CD4-positive, alpha-beta T cell treated with Interleukin-2 at 100 ng/mL for 4 hours (primary cell): ENCODE measurements at places on chromosomes 2 and 18.

DNA sequence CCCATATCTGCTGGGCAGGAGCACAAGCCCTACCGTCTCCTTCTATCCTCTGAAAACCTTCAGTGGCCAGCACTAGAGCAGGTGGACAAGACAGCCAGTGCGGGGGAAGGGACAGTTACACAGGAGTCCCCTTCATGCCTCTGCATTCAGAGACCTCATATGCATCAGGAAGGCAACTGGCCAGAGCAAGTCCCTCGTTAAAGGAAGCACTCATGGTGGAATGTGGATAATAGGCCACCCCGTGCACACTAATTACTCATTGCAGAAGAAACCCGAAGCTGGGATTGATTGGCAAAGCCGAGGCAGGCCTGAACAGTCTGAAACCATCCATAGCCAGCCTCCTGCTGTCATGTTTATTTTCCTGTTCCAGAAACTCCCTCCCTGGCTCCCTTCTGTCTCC lies 11.2 kb downstream of the KIAA2012 start:
- DNase-seq = no peak

- no peak for DNase-seq
Observed at GRCh38 chr18:9237981-9238380, 96.6 kb upstream of the TWSG1 start.

DNA sequence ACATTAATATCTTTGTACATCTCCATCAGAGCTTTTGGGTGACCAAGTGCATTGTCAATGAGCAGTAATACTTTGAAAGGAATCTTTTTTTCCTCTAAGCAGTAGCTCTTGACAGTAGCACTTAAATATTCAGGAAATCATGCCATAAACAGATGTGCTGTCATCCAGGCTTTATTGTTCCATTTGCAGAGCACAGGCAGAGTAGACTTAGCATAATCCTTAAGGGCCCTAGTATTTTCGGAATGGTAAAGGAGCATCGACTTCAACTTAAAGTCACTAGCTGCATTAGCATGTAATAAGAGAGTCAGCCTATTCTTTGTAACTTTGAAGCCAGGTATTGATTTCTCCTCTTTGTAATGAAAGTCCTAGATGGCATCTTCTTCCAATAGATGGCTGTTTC lies 121.8 kb upstream of the CWC22 start:
- no peak for DNase-seq

DNA sequence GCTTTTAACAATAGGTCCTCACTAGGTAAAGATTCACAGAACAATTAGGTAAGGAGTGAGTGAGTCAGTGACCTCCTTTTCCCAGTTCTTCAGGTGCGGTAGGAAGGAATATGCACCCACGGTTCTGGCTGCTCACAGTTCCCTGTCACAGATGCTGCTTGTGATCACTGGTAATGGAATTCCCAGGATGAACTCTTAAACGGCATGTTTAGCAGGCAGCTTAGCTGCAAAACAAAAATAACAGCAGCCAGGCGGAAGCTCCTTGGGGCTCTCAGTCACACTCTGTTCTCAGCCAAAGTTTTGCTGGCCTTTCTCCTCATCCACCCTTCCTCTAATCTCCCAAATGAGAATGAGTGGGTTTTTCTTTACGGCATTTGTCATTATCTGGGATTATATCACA lies 274.5 kb downstream of the MYT1L start:
- no peak for DNase-seq

GRCh38 chr2:105388971-105389381 lies 9.9 kb downstream of the FHL2 start:
- no peak for DNase-seq

GRCh38 chr2:214713080-214713830 lies 96.2 kb downstream of the BARD1 start:
- DNase-seq = no peak

GRCh38 chr18:64287926-64288325 lies 139.0 kb upstream of the LINC00305 start:
- no peak for DNase-seq

- DNase-seq = no peak
Observed at GRCh38 chr2:240891492-240892340, 4.2 kb downstream of the MAB21L4 start.
